ENCODE measurements at places on chromosomes 1 and 21.
A peak's percentile ranks its signal among the peaks of the same experiment; 100 is the strongest.

GRCh38 chr1:3996846-3997705 is 97.0 kb upstream of the C1orf174 start:
- DNase-seq: no peak

GRCh38 chr1:47934243-47934805 is 62.9 kb downstream of the TRABD2B start:
- DNase-seq: no peak

DNA sequence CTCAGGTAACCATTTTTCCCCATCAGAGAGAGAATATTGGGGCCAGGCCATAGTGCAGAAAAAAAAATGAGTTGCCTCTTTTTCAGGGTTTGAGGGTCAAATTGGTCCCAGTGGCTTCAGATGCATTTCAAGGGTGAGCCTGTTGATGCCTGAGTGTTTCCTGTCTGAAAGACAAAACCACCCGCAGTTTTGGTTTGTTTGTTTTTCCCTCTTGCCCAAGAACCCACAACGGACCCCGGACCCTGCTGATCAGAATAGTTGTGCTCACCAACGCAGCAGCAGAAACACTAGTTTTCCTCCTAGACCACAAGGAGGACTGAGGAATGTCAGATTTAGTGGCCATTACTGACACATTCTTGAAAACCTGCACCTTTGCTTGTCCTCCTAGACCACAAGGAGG is 1433.1 kb downstream of the PLA2G4A start:
- no peak for DNase-seq

DNA sequence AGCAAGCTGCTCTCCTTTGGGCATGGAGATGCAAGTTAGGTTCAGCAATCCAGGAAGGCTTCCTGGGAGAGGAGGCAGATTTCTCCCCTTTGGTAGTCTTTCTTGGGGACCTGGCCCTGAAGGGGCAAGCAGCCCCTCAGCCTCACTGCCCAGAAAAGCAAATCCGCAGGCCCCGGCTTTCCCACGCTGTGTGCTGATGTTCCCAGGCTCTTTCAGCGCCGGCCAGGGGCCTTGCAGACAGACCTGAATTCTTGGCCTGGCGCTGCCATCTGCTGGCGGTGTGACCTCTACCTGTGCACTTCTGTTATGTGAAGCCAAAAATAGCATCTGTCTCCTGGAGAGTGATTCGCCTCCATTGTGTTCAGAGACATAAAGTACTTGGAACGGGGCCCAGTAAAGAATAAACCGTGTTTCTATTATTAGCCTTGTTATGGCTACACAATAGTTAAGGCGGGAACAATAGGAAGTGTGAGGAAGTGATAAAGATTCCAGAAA is 64.8 kb downstream of the ALPL start:
- peak; percentile 47 for DNase-seq

- DNase-seq: no peak
Observed at GRCh38 chr1:8303141-8303540, 14.8 kb upstream of the SLC45A1 start.

- DNase-seq: no peak
Observed at GRCh38 chr1:159949123-159949522, 3.7 kb upstream of the IGSF9 start.

DNA sequence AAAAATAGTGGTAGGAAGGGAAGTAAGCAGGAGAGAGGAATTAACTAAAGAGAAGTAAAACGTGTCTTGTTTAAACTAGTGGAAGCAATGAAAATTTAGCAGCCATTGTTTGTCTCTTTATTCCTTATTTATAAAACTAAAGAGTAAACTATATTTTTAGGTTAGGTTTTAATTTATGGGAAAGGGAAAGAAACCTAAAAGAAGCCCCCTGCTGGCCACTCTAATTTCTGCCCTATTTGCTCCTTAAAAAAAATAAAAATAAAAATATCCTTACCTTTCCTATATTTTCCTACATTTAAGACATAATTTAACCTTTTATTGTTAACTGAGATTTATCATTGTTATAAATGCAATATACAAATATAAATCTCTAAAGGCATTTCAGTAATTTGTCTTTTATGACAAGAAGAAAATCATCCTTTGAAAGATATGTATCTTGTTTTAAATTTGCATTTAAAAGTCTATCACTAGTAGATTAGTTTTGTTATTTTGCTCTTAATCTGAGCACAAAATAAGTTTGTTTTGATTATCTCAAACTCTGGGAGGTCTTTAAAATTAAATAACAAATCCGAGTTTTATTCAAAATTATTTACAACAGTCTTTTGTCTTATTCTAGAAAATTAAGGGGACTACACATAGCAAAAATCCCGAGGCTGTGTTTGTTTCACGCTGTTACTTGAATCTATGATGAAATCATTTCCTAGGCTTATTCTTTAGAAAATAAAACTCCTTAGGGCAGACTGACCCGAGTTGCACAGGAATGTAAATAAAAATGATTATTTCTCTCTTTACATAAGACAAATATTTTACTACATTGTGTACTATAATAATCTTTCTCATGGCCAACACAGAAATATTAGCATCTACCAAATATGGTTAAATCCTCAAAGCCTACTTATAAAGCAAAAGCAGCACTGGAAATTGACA is 201.7 kb downstream of the NRIP1 start:
- DNase-seq: no peak

DNA sequence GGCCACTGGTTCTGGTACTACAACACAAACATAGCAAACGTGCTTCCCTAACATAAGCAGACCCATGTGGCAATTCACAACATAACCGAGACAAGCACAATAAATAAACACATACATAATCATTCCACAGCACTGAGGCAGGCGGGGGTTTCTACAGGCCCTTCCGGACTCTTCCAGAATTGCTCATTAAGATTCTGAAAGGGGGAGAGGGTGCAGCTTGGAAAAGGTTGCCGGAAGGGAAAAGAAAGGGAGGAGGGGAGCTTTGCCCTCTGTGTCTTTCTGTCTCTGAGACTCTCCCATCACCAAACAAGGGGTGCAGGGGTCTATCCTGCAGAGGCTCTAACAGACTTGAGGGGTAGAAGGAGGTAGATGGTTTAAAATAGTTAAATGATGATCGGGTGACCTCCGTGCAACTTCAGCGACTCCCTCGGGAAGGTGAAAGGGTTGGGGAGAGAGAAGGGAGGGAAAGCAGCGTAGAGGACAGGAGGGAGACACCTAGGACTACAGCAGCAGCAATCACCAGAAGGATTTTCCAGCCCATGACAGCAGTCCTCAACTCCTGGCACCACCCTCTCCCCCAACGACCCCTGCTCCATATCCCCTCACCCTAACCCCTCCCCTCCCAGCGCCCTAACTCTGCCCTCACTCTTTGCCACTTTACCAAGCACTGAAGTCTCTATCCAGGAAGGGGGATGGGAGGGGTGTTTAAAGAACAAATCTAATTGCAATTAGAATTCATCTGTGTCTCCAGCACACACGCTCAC is 365.5 kb upstream of the ESRRG start:
- DNase-seq: no peak

DNA sequence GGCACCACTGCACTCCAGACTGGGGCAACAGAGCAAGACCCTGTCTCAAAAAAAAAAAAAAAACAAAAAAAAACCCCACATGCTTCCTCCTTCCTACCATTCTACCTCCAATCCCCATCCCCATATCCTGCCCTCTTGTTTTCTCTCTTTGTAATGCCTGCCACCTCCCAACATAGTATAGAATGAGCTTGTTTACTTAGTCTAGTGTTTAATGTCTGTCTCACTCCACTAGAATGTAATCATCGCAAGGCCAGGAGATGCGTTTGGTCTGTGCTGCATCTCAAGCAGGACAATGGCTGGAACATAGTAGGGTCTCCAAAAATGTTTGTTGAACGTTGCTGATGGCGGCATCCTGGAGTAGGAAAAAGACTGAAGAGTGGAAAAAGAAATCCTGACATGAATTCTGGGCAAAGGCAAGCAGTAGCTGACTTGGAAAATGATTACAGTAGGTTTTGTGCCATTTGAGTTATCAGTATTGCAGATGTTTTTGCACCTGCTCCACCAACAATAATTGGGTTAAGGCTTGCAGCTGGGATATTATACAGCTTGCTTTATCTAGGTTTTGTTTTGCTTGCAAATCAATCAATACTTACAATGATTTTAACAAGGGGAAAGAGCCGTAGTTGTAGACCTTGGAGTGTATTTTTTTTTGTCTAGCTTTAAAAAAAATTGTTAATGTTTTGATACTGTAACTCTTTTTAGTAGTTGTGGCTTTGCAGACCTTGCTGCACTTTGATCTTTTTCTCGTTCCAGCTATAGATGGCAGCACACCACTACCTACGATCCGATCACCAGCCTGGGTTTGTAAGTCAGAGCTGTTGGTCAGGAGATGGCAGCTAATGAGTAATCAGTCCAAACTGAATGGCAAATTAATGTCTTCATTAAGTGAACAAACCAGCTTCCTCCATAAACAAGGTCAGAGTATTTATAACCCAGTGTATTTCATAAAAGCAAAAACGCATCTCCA is 62.4 kb downstream of the BACH1 start:
- no peak for DNase-seq

- no peak for DNase-seq
Observed at GRCh38 chr1:14010476-14010875, 310.5 kb downstream of the PRDM2 start.

GRCh38 chr1:41003127-41003639 is 18.3 kb downstream of the SLFNL1 start:
- no peak for DNase-seq

DNA sequence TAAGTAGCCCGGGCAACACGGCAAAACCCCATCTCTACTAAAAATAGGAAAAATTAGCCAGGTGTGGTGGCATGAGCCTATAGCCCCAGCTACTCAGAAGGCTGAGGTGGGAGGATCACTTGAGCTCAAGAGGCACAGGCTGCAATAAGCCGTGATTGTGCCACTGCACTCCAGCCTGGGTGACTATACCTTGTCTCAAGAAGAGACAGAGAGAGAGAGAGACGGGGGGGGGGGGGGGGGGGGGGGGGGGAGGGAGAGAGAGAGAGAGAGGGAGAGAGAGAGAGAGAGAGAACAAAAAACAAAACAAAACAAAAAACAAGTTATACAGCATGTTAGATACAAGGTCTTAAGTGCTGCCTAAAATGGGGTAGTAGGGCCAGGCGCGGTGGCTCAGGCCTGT is 77.8 kb upstream of the ZNF281 start:
- no peak for DNase-seq

- DNase-seq: no peak
Observed at GRCh38 chr1:8232036-8232757, 85.7 kb upstream of the SLC45A1 start.

DNA sequence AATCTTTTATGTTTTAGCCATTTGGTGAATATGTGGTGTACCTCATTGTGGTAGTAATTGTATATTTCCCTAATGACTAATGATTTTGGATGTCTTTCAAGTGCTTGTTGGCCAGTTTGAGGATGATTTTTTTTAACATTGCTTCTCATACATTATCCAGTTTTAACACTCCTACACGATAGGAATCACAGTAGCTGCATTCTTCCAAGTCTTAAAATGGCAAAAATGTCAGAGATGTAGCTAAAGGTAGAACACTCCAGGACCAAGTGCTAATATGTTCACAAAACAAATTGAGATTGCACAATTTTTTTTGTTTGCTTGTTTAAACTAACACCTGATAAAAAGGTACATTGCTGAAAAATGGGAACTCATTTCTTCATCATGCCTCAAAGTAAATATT is 11.7 kb downstream of the USP25 start:
- DNase-seq: no peak

- no peak for DNase-seq
Observed at GRCh38 chr1:75522389-75522788, 88.5 kb downstream of the SLC44A5 start.

DNA sequence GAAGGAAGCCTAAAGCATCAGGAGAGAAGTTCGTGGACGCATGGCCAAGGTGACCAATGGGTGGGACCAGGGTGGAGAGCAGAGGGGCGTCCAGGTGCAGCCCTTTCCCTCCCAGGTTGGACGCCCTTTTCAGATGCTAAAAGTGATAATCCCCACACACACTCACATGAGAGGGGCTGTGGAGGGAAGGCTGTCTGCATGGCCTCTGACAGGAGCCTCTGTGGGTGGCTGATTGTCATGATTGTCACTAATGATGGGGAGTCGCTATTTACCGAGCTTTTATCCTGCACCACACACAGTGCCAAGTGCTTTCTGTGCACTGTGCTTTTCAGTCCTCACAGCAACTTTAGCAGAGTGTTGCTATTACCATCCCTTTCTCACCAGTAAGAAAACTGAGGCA is 27.1 kb upstream of the C1QA start:
- DNase-seq: no peak

DNA sequence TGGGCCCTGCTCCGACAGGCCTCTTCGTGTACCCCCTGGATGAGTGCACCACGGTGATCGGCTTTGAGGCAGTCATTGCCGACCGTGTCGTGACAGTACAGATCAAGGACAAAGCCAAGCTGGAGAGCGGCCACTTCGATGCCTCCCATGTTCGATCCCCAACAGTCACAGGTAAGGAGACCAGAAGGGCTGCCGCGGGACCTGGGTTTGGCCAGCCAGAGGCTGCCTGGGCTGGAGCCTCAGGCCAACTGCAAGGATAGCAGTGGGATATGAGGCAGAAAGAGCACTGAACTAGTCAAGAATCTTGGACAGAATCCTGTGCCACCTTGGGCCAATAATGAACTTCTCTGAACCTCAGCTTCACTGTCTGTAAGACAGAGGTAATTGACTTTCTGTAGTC is 22.1 kb downstream of the VWA5B1 start:
- DNase-seq: no peak

DNA sequence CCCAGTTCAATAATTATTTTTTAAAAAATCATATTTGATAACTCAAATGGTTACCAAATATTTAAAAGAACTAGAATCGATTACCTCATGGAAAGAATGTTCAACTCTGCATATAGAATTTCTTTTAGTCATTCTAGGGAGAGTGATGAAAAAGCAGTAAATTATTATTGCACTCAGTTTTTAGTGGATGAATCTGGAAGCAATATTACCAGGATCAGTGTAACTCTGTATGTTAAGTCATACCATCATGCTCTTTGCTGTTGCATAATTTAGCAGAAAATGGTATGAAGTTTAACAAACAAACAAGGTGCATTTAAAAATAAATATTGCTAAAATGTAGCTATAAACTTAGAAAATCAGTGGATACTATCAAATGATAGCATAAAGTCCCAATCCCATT is 46.1 kb upstream of the ARHGAP29 start:
- no peak for DNase-seq

- DNase-seq: no peak
Observed at GRCh38 chr1:67043366-67043765, 10.6 kb downstream of the SLC35D1 start.

GRCh38 chr1:18805150-18805879 is 54.1 kb downstream of the TAS1R2 start:
- no peak for DNase-seq

GRCh38 chr1:163395790-163396189 is 74.0 kb downstream of the NUF2 start:
- no peak for DNase-seq

DNA sequence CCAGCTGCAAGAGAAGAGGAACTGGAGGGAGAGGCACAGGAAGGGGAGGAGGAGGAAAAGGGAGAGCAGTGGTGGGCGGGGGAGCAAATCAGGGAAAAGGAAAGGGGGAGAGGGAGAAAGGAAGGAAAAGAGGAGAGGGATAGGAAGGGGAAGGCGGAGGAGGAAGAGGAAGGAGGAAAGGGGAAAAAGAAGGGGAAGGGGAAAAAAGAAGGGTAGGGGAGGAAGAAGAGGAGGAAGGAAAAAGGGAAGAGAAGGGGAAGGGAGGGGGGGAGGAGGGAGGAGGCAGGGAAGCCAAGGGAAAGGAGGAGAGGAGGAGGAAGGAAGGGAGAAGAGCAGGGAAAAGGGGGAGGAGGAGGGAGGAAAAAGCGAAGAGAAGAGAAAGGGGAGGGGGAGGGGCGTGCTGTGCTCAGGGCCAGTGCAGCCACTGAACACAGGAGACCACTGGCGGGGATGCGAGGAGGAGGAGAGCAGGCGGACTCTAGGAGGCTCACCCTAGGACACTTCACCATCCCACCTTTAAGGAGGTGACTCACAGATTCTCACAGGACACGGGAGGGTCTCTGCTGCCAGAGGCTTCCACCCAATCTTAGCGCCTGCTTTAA is 33.1 kb downstream of the PGBD5 start:
- no peak for DNase-seq
